GM04503 (cell line): ENCODE measurements at places on chromosomes 1 and 21.

GRCh38 chr1:35845766-35846165, 37.2 kb upstream of the AGO1 start:
- DNase-seq: no peak

DNA sequence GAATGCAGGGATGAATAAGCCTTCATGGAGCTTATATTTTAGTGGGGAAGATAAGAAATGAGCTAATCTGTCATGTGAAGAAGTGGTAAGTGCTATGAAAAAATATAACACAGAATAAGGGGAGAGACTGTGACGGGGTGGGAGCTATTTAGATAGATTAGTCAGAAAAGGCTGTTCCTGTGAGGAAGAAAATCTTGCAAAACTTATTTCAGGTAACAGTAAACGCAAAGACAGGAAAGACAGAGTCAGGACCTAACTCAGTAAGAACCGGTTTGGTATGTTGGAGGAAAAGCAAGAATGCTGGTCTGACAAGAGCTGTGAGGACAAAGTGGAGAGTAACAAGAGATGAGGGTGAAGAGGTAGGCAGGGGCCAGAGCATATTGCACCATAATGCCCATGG, 22.0 kb downstream of the GNAI3 start:
- no peak for DNase-seq

DNA sequence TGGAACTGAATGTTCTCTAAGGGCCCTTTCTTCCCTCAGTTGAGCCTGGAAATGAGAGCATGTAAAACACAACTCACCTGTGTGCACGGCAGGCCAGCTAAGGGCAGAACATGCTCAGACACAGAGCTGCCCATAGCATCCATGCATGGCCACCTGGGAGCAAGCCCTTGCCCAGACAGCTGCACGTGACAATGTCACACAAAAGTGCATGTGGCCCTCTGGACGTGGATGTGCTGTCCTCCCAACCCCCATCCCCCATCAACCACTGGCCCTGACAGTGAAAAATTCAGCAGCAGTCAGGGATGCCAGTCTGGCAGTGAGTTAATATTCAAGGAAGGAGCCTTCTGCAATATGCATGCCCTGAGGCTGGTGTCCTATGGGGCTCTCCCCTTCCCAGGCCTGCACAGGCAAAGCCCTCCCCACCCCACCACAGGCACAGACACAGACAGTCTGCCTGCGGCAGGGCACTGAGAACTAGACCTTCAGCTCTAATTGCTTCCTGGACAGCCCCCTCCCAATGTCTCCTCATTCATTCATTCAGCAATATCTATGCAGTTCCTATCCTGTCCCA, 14.6 kb upstream of the COL16A1 start:
- DNase-seq: no peak

- DNase-seq: no peak
Measured at GRCh38 chr1:103959565-103959964, 209.9 kb downstream of the AMY1C start.

DNA sequence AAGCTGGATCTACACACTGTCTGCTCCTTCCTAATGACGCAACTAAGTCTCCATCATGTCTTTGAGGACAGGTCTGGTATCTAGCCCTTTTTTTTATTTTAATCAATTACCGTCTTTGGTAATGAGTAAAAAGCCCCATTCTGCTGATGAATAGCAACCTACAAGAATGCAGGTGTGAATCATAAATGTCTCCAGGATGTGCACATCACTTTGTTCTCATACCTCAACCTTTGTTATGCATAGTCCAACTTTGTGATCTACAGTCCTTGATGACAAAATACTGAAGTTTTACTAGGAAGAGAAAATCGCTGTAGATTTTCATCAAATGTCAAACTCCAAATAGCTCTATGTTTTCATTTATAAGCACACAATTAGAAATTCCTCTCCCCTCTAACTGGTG, 39.3 kb downstream of the PLPPR5 start:
- DNase-seq: no peak

DNA sequence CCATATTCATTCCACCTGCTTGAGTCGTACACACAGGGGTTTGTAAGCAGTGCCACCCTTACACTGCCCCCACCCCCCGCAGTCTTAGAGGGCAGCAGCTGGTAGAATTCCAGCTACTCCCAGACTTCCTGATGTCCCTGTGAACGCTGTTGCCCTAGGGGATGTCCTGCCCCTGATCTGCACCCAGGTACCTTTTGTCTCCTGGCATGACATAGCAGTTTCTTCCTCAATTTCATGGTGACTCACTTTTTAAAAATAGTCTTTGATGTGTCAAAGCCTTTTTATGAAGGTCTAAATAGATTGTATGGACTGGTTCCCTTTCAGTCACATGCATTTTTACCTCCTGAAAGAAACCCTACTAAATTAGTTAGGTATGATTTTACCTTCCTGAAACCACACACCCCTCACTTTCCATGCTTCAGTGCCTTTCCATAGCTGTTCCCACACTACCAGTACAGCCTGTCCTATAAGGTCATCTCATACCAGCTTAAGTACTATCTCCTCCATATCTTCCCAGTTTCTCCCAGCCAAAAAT, 76.4 kb downstream of the ST3GAL3 start:
- no peak for DNase-seq

DNA sequence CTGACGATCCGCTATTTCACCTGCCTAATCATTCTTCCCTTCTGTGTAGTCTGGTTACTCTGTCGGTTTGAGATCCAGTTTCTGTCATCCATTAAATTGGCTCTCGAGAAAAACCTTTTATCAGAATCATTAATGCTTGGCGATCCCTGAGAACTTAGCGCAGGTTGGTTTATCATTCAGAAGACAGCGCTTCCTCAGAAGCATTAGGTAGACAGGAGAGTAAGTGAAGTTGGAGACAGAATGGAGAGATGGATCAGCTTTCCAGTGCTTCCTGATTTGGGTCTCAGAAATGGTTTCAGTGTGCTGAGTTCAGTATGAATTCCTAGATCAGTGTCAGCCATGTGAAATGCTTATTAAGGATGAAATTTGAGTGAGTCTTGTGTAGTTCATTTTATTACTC, 1.3 kb downstream of the USP1 start:
- DNase-seq: no peak

GRCh38 chr1:84133479-84133878, 10.6 kb upstream of the PRKACB start:
- DNase-seq: no peak

- DNase-seq: no peak
Measured at GRCh38 chr1:99363531-99363930, 99.2 kb downstream of the PLPPR4 start.
